T-helper 17 cell (primary cell): ENCODE measurements at places on chromosomes 16 and 17. TPM values are rescaled to one million over a fixed set of nuclear protein-coding genes. Genes with fewer than 3 reads are reported as not detected.

DNA sequence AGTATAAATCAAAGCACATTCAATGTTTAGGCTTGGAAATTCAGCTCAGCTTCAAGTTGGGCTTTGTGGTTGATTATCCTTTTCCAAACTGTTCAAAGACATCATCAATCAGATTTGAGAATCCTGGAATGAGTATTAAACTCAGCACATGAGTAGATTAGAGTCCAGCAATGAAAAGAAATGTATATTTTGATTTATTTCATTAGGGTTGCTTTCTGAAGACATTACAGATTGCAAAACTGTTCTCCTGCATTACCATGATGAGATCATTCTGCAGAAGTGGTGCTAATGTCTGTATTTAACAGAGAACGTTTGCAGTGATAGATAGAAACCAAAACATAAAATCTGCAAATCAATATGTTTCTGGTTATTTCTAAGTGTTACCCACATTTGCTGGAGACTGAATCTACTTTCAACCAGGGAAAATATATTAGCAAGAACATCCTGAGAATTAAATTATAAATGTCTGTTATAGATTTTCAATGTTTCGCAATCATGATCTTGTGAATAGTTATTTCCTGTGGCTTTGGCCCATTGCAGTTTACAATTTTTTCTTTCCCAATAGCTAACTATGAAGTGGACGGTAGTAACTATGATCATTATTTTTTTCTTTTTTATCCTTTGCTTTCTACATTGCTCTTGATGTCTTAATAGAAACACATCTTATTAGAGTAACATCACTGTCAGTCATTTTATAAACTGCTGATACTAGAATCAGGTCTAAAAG, 1125.7 kb upstream of the GOT2 start:
- DNase-seq: no peak

HOXB8 gene
- not detected for total RNA-seq

CCL16 gene
- not detected for total RNA-seq

KLHL10 gene
- total RNA-seq: not detected
